Activated CD4-positive, CD25-positive, alpha-beta regulatory T cell treated with anti-CD3 and anti-CD28 coated beads, Interleukin-2, amount 50 U/mL, for 16 hours (primary cell): ENCODE measurements at places on chromosomes 5 and 9.

DNA sequence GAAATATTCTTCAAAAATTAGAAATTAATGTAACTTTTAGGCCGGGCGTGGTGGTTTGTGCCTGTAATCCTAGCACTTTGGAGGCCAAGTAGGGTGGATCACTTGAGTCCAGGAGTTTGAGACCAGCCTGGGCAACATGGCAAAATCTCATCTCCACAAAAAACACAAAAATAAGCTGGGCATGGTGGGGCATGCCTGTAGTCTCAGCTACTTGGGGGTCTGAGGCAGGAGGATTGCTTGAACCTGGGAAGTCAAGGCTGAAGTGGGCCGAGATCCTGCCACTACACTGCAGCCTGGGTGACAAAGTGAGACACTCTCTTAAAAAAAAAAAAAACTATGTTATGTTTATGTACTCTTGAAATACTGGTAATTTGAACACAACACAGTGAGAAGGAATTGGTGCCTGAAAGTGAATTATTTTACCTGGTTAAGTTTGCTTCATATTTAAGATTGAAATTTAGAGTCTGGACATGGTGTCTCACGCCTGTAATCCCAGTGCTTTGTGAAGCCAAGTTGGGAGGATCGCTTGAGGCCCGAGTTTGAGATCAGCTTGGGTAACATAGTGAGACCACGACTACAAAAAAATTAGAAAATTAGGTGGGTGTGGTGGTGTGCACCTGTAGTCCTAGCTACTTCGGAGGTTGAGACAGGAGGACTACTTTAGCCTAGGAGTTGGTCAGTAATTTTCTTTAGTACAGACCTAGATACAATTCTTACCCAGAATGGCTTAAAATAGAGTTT lies 15.0 kb downstream of the ARRDC3 start:
- DNase-seq = no peak

- no peak for DNase-seq
Observed at GRCh38 chr5:114434396-114435219, 72.7 kb downstream of the KCNN2 start.

DNA sequence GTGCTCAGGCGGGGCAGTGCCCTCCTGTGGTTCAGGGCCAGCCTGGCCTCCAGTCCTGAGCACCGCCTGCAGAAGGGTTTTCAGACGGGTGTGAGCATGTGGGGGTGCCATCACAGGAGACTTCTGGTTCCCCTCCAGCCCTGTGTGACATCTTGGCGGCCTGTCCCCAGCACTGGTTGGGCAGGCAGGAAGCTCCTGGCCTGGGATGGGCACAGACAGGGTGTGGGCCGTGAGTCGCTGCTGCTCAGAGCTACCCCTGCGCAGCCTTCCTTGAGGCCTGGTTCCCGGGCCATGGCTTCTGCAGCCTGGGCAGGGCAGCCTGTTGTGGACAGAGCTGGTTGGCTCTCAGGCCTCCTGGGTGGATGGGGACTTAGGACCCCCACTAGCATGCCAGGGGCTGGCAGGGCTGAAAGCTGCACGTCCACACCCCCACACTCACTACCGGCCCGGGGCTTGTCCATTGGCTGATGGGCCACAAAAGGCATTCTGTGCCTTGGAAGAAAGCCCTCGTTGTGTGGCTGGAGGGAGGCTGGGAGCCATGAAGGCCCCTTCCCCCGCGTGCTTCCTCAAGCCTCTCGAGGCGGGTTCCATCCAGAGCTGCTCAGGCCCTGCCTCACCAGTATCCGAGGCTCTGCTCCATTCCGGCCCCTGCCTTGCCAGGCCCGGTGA lies 58.7 kb downstream of the RXRA start:
- DNase-seq = no peak

- DNase-seq = no peak
Observed at GRCh38 chr9:95007226-95007869, 280.8 kb downstream of the AOPEP start.

DNA sequence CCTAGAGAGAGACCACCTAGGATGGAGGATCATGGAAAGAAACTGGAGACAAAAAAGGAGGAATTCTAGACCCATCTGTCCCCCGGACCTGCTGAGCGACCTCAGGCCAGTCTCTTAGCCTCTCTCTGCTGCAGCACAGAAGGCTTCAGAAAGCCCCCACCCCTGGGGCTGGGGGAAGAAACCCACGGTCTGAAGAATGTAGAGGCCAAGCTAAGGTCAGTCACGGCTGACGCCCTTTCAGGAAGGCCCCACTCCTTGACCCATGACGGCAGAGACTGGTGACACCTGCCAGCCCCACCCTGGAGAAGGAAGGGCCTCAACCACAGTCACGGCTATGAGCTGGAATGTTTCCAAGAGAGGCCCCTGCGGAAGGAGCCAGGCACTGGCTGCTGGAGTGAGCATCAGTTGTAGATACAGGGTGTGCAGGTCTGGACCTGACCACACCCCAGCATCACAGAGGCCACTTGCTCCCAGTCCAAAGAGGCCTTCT lies 120.5 kb upstream of the BOD1 start:
- DNase-seq = no peak

GRCh38 chr5:6728011-6728794 lies 15.0 kb downstream of the TENT4A start:
- no peak for DNase-seq

- DNase-seq = no peak
Observed at GRCh38 chr5:174688441-174689354, 35.7 kb upstream of the MSX2 start.

DNA sequence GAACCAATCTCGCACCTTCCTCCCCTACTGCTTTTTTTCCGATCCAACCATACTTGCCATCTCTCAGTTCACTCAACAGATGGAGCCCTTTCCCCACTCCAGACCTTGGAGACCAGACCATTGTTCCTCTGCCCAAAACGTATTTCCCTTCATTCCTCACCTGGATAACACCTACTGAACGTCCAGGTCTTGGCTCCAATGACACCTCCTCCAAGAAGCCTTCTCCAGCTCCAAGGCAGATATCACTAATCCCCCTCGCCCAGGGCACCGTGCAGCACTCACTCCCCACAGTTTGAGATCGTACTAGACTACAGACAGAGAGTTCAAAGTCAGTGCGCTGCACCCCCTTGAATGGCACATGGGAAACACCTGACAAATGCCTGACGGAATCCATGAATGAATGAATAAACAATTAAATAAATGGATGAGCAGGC lies 47.1 kb upstream of the AKNA start:
- no peak for DNase-seq

- DNase-seq = no peak
Observed at GRCh38 chr5:113510836-113511451, 2.5 kb upstream of the YTHDC2 start.

GRCh38 chr9:91852801-91853347 lies 97.2 kb downstream of the ROR2 start:
- DNase-seq = no peak

- DNase-seq = no peak
Observed at GRCh38 chr5:143594902-143595818, 191.7 kb upstream of the NR3C1 start.

- no peak for DNase-seq
Observed at GRCh38 chr9:97558701-97559101, 57.2 kb downstream of the TMOD1 start.

DNA sequence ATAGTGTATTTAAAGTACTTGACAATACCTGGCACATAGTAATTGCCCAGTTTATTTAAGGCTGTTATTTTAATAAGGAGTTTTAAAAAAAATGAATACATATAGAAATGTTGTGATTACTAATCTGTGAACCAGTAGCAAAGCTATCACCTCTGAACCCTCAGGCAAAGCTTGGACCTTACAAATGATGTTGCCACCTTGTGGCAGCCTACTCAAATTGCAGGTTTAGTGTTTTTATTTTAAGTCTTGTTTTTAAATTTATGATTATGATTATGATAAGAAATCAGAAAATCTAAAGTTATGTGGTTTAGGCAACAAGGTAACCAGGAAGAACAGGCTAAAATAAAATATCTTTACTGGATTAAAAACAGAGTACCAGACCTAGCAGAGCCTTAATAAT lies 35.8 kb downstream of the PPARGC1B start:
- no peak for DNase-seq

GRCh38 chr9:112819635-112820496 lies 69.3 kb downstream of the SNX30 start:
- no peak for DNase-seq

GRCh38 chr9:116860509-116861120 lies 173.5 kb downstream of the TRIM32 start:
- no peak for DNase-seq

GRCh38 chr5:151596828-151597539 lies 5.9 kb upstream of the FAT2 start:
- DNase-seq = no peak

- no peak for DNase-seq
Observed at GRCh38 chr5:158471535-158471924, 612.6 kb upstream of the CLINT1 start.

- DNase-seq = no peak
Observed at GRCh38 chr9:116355153-116355921, 201.7 kb downstream of the PAPPA start.

DNA sequence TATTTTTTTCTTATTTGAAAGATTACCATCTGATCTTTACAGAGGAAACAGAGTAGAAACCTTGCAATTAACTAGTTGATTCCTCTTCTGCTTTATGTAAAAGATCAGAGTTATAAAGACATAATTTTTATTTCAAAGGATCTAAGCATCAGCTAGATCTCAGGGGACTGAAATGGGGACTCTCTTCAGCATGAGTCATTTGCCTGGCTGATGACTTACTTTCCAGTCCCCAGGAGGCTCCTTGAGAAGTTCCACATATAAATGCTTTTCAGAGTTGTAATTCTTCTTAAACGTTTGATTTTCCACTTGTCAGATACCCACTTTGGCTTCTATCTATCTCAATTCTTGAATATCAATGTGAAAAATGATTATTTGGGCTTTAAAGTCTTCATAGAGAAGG lies 389.4 kb downstream of the RAB3C start:
- DNase-seq = no peak

GRCh38 chr9:121770415-121771273 lies 119.2 kb downstream of the DAB2IP start:
- DNase-seq = no peak

GRCh38 chr5:41154491-41154890 lies 58.8 kb downstream of the C6 start:
- DNase-seq = no peak
